Stimulated activated CD8-positive, alpha-beta memory T cell treated with anti-CD3 and anti-CD28 coated beads, Interleukin-15, amount 100 ng/mL, for 1 hour (primary cell): ENCODE measurements at places on chromosomes 6 and 20.

DNA sequence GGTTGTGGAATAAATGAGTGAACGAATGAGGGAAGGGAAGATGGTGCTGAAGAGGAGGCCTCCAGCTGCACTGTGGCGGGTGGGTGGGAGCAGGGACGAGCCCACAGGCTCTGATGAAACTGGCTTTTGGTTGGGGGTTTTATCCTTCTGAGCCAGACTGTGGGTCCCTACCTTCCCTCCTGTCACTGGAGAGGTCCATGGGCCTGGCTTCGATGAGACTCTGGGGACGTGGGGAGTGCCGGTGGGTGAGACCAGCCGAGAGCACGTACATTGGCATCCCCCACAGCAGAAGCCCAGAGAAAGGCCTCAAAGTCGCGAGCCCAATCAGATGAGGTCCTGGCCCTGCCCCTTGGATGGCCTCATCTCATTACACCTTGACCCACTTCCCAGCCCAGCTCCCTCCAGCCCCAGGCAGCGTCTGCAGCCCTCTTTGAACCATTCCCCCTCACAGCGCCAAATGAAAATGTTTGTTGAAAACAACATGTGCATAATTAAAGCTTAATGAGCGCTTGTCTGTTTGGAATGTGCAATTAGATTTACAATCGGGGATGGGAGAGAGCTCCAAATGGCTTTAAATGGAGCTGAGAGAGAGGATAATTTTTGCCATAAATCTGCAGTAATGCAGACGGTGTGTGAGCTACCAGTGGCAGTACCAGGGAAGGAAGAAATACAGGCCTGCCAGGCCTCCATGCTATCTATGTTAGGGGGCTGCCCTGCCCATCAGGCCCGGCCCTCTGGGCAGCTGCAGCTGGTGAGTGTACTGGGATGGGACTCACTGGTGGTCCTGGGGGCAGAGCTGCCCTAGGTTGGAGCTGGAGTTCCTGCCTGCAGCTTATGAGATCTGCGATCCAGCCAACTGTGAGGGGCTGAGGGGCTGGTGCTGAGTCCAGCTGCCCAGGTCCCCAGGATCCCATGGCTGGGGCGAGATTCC, 47.2 kb downstream of the TOX2 start:
- no peak for DNase-seq

GRCh38 chr6:13472976-13473767, 14.2 kb downstream of the GFOD1 start:
- DNase-seq: no peak

- no peak for DNase-seq
These were observed 15.1 kb upstream of the SLC22A2 start for GRCh38 chr6:160273750-160274149.

DNA sequence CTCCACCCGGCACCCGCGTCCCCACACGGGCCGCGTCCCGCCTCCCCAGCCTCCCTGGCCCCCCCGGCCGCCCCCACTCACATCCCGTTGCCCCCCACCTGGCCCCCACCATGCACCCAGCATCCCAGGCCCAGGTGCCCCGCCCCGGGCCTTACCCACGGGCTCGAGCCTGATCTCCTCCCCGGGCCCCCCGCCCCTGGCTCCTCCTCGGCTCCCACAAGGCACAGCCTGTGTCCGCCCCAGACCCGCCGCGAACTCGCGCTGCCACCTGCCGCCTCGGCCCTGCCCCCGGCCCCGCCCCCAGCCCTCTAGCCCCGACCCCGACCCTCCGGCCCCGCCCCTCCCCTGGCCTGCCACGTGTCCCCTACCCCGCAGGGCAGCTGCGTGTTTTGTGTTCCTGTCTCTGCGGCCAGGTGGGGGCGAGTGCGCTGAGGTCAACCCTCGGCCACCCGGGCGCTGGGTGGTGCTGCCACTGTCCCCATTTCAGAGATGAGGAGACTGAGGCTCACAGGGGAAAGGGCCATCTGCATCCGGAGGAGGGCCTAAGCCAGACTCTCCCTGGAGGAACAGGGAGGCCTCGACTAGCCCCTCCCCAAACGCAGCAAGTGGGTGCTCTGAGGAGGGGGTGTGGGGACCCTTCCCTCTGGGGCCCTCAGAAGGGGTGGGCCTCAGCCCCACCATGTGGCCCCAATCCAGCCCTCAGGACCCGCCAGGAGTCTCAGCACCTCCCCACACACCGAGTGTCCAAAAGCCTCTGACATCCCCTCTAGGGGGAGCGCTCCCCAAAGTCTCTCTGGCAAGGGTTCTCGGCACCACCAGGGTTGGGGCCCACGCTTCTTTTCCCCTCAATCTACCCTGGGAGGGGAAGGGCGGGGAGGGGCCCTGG, 99.8 kb downstream of the TAF4 start:
- no peak for DNase-seq

DNA sequence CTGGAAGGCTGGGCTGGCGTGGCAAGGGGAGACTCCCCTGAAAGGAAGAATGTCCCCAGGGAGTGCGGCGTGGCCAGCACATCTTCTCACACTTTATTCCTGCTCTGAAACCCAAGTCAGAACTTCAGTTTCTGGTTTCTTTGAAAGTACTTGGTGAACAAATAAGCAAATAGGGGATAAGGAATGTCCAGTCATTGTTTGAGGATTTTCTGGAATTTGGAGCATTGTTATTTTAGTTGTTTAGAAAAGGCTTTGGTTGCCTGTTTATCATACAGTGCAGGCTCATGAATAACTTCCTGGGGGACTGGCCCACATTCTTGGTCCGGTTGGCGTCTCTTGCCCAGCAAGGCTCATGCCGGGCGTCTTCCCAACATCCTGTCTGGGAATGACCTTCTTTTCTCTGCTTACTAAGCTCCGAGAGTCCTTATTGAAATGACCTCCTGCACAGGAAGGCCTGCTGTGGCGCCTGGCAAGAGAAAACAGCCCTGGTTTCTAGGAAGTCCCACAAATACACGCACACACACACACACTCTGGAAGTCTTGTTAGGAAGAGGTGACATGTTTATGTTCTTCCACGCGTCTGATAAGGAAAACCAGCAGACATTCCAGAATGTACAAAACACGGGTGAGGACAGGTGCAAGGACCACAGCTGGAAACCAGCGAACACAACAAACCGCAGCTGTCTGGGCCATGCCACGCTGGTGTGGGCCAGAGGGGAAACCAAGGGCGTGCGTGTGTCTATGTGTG, 71.9 kb downstream of the TMEM170B start:
- no peak for DNase-seq

DNA sequence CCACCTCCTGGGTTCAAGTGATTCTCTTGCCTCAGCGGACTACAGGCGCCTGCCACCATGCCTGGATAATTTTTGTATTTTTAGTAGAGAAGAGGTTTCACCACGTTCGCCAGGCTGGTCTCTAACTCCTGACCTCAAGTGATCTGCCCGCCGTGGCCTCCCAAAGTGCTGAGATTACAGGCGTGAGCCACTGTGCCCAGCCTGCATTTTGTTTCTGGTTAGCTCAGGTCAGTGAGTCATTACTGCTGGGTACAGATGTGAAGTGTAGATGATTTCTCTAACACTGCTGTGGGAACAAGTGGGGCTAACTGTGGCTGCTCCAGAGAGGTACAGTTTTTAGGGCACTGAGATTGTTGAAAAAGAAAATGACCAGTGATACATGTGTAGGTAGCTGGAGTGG, 188.6 kb downstream of the PRL start:
- no peak for DNase-seq

DNA sequence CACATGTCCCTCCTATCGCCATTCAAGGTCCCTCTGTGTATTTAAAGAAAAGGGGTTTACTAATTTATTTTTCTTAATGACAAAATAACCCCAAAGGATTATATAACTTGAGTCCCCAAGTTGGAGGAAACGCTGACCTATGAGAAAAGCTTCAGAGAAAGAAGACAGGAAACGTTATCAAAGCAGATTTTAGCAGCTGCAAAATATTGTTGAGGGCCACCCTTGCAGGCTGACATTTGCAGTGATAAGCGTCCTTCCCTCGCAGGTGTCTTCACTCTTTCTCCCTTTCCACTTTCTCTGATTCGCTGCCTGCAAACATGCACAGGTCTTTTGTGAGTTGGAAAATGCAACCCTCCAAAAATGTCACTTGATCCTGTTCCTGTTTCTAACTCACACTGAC, 103.2 kb upstream of the RIPOR2 start:
- no peak for DNase-seq

- DNase-seq: no peak
These were observed 380.8 kb upstream of the IMPG1 start for GRCh38 chr6:76453270-76453669.

DNA sequence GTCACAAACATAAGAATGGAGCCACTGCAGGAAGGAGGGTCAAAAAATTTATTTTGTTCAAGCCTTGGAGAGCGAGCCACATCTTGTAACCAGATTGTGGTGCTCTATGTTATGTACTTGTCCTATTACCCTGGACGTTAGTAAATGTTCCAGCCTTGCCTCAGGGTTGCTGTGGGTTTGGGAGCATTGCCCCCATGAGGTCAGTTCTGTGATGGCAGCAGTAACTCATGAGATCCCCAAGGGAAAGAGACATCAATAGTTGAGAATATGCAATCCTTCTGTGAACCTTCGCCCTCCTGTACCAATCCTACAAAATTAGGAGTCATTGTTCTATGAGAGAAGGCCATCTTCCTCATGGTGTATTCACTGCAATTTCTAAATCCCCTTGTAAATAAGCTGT, 16.4 kb upstream of the CFAP206 start:
- DNase-seq: no peak

DNA sequence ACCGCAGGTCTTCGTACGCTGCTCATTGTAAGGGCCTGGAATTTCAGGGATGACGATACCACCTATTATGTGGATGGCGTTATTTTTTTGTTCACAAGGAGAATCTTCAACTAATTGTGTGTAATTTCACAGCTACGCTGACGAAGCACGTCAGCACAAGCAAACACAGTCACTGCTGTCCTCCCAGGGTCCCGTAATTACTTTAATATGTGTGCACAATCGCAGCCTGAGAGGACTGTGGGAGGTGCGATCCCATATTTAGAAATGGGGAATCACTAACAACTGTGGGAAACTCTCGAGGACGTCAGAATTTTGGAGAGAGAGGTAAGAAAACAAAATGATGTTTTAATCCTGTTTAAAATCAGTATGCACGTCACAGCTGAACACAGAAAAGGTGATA, 40.2 kb upstream of the DACT2 start:
- no peak for DNase-seq

DNA sequence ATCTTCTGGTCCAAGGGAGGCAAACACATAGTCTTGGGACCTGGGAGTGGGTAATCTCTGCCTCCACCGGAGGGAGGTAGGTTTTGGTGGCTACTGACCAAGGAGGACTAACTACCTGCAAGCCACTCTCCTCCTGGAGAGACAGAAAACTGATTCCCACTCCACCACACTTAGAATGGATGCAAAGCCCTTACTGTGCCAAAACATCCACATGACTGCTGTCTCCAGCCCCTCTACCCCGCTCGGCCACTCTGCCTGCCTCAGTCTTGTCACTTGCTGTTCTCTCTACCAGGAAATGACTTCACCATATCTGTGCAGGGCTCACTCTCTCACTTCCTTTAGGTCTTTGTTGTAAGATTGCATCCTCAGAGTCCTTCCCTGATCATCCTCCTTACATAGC, 129.5 kb upstream of the ARG1 start:
- peak; percentile 9 for DNase-seq

DNA sequence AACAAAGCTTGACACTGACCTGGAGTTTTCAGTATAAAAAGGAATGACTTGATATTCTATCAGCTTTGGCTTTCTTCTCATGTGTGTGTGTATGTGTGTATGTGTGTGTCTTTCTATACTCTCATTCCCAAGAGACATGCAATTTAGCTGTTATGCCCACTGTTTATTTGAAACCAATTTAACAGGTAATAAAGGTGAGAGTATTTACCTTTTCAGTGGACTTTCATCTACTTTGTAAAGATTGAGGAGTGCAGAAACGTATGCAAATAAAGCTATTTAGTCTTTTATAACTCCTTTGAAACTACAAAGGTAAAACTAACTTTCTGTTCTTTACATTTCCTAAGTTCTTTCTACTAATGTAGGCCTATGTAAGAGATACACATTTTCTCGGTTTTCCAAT, 103.5 kb upstream of the HS3ST5 start:
- DNase-seq: no peak

GRCh38 chr6:44071670-44072451, 55.4 kb downstream of the MRPL14 start:
- no peak for DNase-seq

DNA sequence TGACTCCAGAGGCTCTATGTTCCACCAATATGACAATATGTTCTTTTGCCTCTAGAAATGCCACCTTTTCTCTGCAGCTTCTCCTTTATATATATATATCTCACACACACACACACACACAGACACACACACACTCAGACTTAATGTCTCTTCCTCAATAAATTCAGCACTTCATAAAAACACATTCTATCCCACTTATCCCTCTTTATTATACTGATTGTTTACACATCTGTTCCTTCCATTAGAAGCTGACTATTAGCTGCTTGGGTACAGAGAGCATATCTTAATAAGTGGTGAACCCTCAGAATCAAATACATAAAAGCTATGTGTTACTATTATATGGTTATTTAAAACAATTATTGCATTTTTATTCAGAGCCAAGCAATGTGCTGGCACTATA, 23.3 kb downstream of the NRSN1 start:
- no peak for DNase-seq
